B cell (primary cell): ENCODE measurements at places on chromosomes 12 and 14. TPM values are rescaled to one million over a fixed set of nuclear protein-coding genes. Genes with fewer than 3 reads are reported as not detected.

Gene ADAMTS20
- total RNA-seq: not detected in 2 replicates

Gene OTUB2
- 0.17 and 0.19 TPM in 2 replicates for total RNA-seq

Gene FGF6
- total RNA-seq: not detected in 2 replicates

Gene GALNT8
- total RNA-seq: 1.3 and 1.6 TPM in 2 replicates

Gene GPX2
- total RNA-seq: not detected in 2 replicates

Gene RNU4-1
- 3,269 and 3,426 TPM in 2 replicates for total RNA-seq

Gene VRTN
- not detected in 2 replicates for total RNA-seq

Gene PTHLH
- total RNA-seq: not detected in 2 replicates

Gene BEST3
- total RNA-seq: not detected in 2 replicates

Gene TAS2R31
- 5.0 and 5.7 TPM in 2 replicates for total RNA-seq

Gene SERPINA1
- 0.69 TPM in 1 of 2 replicates, not detected in the other for total RNA-seq

Gene LRTM2
- not detected in 2 replicates for total RNA-seq

Gene CLEC9A
- total RNA-seq: not detected in 2 replicates

Gene KRT75
- not detected in 2 replicates for total RNA-seq

Gene SERPINA5
- not detected in 2 replicates for total RNA-seq

Gene KCNC2
- total RNA-seq: not detected in 2 replicates

Gene ZBTB42
- total RNA-seq: 7.2 and 8.3 TPM in 2 replicates

Gene SYT10
- not detected in 2 replicates for total RNA-seq

Gene L3HYPDH
- total RNA-seq: 67.3 and 74.5 TPM in 2 replicates

Gene RNF31
- total RNA-seq: 103 and 114 TPM in 2 replicates

Gene ANO2
- total RNA-seq: not detected in 2 replicates

Gene DTX1
- total RNA-seq: 47.0 and 47.8 TPM in 2 replicates

Gene PDZRN4
- total RNA-seq: not detected in 2 replicates

Gene BHLHE41
- total RNA-seq: 53.7 and 57.2 TPM in 2 replicates

Gene CACNA1C
- 0.02 and 0.10 TPM in 2 replicates for total RNA-seq

Gene CLEC1A
- not detected in 2 replicates for total RNA-seq

Gene MAP1LC3B2
- total RNA-seq: 1.0 TPM in 1 of 2 replicates, not detected in the other

Gene KRT3
- not detected in 2 replicates for total RNA-seq

Gene PPP1R36
- not detected in 2 replicates for total RNA-seq

Gene HNF1A
- not detected in 2 replicates for total RNA-seq

Gene RTL1
- total RNA-seq: not detected in 2 replicates

Gene COL2A1
- not detected in 2 replicates for total RNA-seq

Gene KLRC2
- 0.59 TPM in 1 of 2 replicates, not detected in the other for total RNA-seq

Gene SLC24A4
- not detected in 2 replicates for total RNA-seq

Gene PLA2G1B
- total RNA-seq: not detected in 2 replicates

Gene MANSC4
- total RNA-seq: not detected in 2 replicates

Gene FOXG1
- not detected in 2 replicates for total RNA-seq

Gene ANKS1B
- total RNA-seq: not detected in 2 replicates

Gene SYT1
- 1.2 and 1.3 TPM in 2 replicates for total RNA-seq

Gene KERA
- total RNA-seq: not detected in 2 replicates

Gene STAT6
- 704 and 736 TPM in 2 replicates for total RNA-seq

Gene FAM90A1
- 0.17 and 0.34 TPM in 2 replicates for total RNA-seq

Gene FERMT2
- total RNA-seq: 0.05 TPM in 1 of 2 replicates, not detected in the other

Gene SLC8B1
- total RNA-seq: 34.1 and 35.6 TPM in 2 replicates

Gene DDIT3
- total RNA-seq: 35.6 and 39.5 TPM in 2 replicates

Gene GPR84
- not detected in 2 replicates for total RNA-seq

Gene OTOGL
- total RNA-seq: not detected in 2 replicates

Gene DNAI7
- 0.39 and 0.62 TPM in 2 replicates for total RNA-seq

Gene PTCSC3
- total RNA-seq: not detected in 2 replicates

Gene SMCO2
- not detected in 2 replicates for total RNA-seq

Gene NRDE2
- 35.8 and 37.7 TPM in 2 replicates for total RNA-seq

Gene ERG28
- 11.7 and 13.7 TPM in 2 replicates for total RNA-seq

Gene SERPINA6
- not detected in 2 replicates for total RNA-seq

Gene SLC2A13
- 8.6 and 9.9 TPM in 2 replicates for total RNA-seq

Gene CALM1
- 251 and 267 TPM in 2 replicates for total RNA-seq

Gene DENND5B
- 55.3 and 60.4 TPM in 2 replicates for total RNA-seq

Gene RBP5
- 0.63 and 1.1 TPM in 2 replicates for total RNA-seq

Gene CLEC2A
- total RNA-seq: not detected in 2 replicates

Gene AEBP2
- 67.8 and 75.4 TPM in 2 replicates for total RNA-seq
